ENCODE measurements at places on chromosomes 13 and 19.

- DNase-seq: no peak
Observed at GRCh38 chr13:40969169-40969901, 49.8 kb downstream of the ELF1 start.

- DNase-seq: no peak
Observed at GRCh38 chr13:113658836-113659235, 838 bp upstream of the ATP4B start.

DNA sequence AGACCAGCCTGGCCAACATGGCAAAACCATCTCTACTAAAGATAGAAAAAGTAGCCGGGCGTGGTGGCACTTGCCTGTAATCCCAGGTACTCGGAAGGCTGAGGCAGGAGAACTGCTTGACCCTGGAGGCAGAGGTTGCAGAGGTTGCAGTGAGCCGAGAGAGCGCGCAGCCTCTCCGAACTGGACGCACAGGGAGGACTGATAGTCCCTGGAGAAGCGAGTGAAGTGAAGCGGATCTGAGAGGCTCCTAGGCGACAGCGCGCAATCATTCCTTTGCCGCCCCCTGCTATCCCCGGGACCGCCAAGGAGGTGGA lies 233 bp downstream of the ZNF561 start:
- no peak for DNase-seq

DNA sequence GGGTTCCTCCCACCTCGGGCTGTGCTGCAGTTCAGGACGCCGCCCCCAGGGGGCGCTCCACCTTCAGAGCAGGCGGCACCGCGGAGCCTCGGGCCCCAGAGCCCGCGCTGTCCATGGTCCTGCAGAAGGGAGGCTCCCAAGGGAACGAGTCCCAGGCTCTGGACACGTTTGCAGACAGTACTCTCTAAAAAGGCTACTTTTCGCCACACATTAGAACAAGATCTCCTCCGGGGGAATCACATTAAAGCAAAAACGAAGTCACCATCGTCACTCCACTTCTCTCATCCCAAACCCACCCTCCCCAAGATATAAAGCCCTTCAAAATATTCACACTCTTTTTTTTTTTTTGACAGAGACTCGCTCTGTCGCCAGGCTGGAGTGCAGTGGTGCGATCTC lies 4.6 kb upstream of the SIGLEC10 start:
- DNase-seq: peak; percentile 68

GRCh38 chr13:75091718-75092117 lies 390.3 kb downstream of the TBC1D4 start:
- DNase-seq: no peak

DNA sequence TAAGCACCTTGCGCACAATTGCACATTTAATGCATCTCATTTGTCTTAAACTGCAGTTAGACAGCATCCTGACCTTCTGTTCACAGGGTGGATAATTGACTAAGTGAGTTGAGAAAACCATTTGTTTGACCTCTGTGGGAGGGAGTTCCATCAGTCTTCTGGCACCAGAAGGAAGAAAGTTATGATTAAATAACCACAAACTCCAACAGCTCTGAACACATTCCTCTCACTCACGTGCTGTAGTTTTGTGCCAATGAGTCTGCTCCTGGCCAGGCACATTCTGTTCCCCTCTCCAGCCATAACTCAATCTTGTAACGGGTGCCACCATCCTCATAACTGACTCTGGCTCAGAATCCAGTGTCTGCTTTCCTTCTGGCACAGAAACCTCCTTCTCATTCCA lies 817.2 kb downstream of the SLITRK1 start:
- no peak for DNase-seq

GRCh38 chr13:98484289-98485219 lies 92.4 kb downstream of the STK24 start:
- no peak for DNase-seq

Data from activated CD4-positive, CD25-positive, alpha-beta regulatory T cell (primary cell).